ENCODE measurements at places on chromosomes 4 and X. TPM values are rescaled to one million over a fixed set of nuclear protein-coding genes. Genes with fewer than 3 reads are reported as not detected.

DNA sequence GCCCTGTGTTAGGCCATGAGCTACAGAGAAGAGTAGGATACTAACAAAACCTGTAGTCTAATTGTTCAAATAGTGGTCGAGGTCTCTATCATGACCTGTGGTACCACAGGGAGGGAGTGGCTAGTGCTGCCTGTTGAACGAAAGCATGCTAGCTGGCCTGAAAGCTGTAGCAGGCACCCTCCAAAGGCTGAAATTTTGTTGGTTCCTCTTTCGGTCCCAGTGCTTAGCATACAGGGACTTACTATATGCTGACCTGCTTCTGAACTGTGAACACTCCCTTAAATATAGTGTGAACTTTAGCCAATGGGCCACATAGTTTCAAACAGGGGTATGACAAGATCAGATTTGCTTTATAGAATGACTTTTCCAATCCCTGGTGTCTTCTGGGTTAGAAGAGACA lies 113.4 kb downstream of the PJA1 start:
- DNase-seq = no peak
- H3K27ac ChIP-seq = no peak overlapping the region
- no peaks in the 10 kb centered on the region for H3K36me3 ChIP-seq
- no peaks in the 10 kb centered on the region for H3K4me1 ChIP-seq
- H3K4me3 ChIP-seq = no peak overlapping the region

GRCh38 chrX:155751131-155751530 lies 130.0 kb upstream of the VAMP7 start:
- H3K27me3 ChIP-seq = no peaks in the 10 kb centered on the region
- no peaks in the 10 kb centered on the region for H3K4me1 ChIP-seq
- no peak for DNase-seq
- H3K4me3 ChIP-seq = no peak overlapping the region
- no peak overlapping the region for H3K27ac ChIP-seq
- no peaks in the 10 kb centered on the region for H3K36me3 ChIP-seq

PCDH10 gene
- polyA plus RNA-seq = 0.07 TPM

ABRAXAS1 gene
- 2.3 TPM for polyA plus RNA-seq

DNA sequence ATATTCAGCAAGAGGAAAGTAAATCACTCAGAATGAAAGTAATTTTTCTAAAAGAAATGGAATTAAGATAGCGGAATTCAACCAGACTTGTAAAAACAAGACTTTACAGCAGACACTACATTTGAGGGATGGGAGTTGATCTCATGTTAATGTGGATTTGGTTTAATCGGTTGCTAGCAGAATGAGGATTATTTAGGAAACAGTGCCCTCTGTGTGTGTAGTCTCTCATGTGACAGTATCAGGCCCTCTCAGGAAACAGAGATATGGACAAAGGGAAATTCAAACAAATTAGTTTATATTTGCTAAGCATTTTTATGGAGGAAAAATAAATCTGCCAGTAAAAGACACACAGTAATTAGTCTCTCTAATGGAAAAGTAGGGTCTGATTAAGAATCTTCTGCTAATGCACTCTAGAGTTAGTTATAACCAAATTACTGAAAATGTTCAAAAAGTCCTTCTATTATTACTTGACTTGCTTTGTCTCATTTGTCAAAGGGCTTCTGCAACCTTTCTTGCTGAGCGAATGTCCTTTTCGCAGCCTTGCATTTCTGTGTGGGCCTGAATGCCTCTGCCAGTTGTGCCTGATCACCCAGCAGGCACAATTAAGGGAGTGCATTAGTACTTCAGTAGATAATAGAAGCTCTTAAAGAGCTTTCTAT lies 1282.3 kb upstream of the TENM3 start:
- no peaks in the 10 kb centered on the region for H3K27me3 ChIP-seq
- H3K36me3 ChIP-seq = no peaks in the 10 kb centered on the region
- no peak for DNase-seq
- no peaks in the 10 kb centered on the region for H3K4me1 ChIP-seq
- H3K27ac ChIP-seq = no peak overlapping the region
- no peak overlapping the region for H3K4me3 ChIP-seq

PDGFRA gene
- 11.9 TPM for polyA plus RNA-seq

RHOH gene
- 0.15 TPM for polyA plus RNA-seq

- H3K27me3 ChIP-seq = no peaks in the 10 kb centered on the region
- no peak overlapping the region for H3K27ac ChIP-seq
- peaks cover 33% of the 10 kb centered on the region for H3K4me1 ChIP-seq
- DNase-seq = no peak
- no peaks in the 10 kb centered on the region for H3K36me3 ChIP-seq
- no peak overlapping the region for H3K4me3 ChIP-seq
Measured at GRCh38 chrX:129783291-129783713, 3.6 kb downstream of the SASH3 start.

DNA sequence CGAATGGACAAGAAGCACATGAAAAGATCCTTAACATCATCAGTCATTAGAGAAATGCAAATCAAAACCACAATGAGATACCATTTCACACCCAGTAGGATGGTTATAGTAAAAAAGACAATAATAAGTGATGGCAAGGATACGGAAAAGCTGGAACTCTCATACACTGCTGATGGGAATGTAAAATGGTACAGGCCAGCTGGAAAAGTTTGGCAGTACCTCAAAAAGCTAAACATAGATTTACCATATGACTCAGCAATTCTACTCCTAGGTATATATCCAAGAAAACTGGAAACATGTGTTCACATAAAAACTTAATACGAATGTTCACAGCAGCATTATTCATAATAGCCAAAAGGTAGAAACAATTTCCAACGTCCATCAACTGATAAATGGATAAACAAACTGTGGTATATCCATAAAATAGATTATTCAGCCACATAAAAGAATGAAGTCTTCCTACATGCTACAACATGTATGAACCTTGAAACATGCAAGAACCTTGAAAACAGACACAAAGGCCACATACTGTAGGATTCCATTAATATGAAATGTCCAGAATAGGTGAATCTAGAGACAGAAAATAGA lies 11.9 kb downstream of the RPS6KA3 start:
- no peaks in the 10 kb centered on the region for H3K27me3 ChIP-seq
- H3K36me3 ChIP-seq = no peaks in the 10 kb centered on the region
- H3K27ac ChIP-seq = no peak overlapping the region
- no peak for DNase-seq
- no peak overlapping the region for H3K4me3 ChIP-seq

- H3K27ac ChIP-seq = no peak overlapping the region
- H3K4me1 ChIP-seq = no peaks in the 10 kb centered on the region
- DNase-seq = no peak
- H3K4me3 ChIP-seq = no peak overlapping the region
Measured at GRCh38 chrX:146264763-146265375, 447.2 kb downstream of the SLITRK2 start.
